Spinal cord (tissue), 10 donors: ENCODE measurements at places on chromosomes 11 and 22.

DNA sequence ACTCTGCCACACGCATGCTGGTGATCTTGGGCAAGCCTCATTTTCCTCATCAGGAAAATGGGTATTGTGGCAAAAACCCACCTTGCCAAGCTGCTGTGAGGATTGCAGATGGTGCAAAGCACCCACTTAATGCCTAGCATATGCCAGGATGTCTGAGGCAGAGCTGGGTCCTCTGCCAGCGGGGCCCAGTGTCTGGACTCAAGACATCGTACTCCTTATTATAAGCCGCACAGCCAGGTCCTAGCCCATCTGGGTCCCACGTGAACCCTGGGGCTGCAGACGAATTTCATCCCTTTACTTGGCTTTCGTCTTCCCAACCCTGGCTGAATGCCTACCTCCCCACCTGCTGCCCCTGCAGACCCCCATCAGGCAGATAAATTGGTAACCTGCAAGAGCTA, 34.5 kb upstream of the ALX4 start:
- DNase-seq: no peak

DNA sequence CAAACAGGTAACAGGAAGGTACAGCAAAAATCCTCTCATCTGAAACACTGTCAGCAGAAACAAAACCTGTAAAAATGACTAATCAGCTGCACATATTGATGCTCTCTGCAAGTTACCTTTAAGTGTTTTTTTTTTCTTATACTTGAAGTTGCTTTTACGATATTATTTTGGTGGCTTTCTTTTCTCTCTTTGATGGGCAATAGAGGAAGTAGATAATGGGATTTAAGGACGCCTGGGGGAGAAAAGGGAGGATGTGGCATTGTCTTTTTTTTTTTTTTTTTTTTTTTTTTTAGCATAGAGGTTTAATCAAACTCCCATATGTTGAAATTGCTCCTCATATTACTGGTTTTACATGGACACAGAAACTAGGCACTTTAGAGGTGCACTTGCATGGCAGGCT, 11.4 kb upstream of the ADSL start:
- no peak for DNase-seq

DNA sequence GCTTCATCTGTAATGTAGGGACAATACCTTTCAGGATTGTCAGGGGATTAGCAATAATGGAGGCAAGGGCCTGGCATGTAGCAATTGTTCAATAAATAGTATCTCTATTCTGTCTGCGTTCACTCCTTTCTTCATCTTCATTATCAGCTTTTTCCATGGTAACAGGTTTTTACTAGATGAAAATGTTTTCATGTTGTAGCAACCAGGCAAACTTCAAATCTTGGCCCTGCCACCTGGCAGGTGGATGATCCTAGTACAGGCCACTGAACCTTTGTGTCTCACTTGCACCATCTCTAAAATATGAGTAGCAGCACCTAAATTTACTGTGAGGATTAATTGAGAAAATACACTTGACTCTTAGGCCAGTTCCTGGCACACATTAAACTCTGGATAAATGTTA, 83.4 kb downstream of the SWAP70 start:
- DNase-seq: no peak

- no peak for DNase-seq
Measured at GRCh38 chr11:100706179-100706578, 19.1 kb downstream of the ARHGAP42 start.

GRCh38 chr11:5239046-5239445, 4.8 kb upstream of the HBD start:
- no peak for DNase-seq

DNA sequence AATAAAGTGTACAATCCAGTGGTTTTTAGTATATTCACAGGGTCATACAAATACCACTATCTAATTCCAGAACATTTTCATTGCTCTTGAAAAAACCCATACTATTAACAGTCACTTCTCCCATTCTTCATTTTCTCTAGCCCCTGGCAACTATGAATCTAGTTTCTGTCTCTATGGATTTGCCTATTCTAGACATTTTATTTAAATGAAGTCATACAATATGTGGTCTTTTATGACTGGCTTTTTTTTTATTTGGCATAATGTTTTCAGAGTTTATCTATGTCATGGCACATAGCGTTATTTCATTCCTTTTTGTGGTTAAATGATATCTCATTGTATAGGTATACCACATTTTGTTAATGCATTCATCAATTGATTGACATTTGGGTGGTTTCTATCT, 59.4 kb downstream of the KDM2A start:
- no peak for DNase-seq

DNA sequence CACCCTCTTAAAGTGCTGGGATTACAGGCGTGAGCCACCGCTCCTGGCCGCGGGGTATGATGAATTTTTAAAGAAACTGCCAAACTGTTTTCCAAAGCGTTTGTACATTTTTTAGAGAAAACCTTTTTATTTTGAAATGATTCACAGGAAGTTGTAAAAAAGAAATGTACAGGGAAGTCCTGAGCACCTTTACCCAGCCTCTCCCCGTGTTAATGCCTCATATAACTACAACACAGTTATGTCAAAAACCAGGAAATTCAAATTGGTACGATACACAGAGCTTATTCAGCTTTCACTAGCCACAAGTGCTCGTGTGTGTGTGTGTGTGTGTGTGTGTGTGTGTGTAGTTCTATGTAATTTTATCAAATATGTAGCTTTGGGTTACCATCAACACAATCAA, 7.0 kb upstream of the FAM118A start:
- no peak for DNase-seq

DNA sequence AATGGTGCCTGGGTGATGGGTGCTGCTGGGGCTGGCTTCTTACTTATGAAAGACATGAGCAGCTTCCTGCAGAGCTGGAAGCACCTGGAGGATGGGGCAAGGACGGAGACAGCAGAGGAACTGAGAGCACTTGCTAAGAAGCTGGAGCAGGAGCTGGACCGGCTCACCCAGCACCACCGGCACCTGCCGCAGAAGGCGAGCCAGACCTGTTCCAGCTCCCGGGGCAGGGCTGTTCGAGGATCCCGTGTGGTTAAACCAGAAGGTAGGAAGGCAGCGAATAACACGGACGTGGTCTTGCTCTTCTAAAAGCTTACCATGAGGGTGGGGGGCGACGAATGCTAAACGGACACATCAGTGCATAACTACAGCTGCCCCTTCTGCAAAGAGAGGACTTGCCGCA, 9.3 kb downstream of the APOL5 start:
- DNase-seq: no peak

GRCh38 chr11:134932761-134933160, 520.7 kb upstream of the B3GAT1 start:
- no peak for DNase-seq

- no peak for DNase-seq
Measured at GRCh38 chr11:43585877-43586608, 94.5 kb upstream of the HSD17B12 start.

- DNase-seq: no peak
Measured at GRCh38 chr22:38613588-38613987, 42.6 kb downstream of the FAM227A start.

DNA sequence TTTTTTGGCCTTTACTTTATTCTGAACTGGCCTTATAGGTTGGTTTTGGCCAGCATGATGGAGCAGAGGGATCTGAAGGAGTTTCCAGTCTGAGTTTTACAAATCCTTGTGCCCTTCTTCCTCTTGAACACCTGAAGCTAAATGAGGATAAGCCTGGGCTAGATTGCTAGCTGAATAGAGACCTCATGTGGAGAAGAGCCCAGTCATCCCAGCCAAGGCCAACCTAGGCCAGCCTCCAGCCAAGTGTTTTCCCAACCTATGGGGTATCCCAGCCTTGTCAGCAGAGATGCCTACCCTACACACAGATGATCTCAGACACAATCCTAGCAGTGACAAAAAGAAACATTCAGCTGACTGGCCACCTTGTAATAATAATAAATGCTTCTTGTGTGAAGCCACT, 966 bp upstream of the CASP12 start:
- DNase-seq: no peak

DNA sequence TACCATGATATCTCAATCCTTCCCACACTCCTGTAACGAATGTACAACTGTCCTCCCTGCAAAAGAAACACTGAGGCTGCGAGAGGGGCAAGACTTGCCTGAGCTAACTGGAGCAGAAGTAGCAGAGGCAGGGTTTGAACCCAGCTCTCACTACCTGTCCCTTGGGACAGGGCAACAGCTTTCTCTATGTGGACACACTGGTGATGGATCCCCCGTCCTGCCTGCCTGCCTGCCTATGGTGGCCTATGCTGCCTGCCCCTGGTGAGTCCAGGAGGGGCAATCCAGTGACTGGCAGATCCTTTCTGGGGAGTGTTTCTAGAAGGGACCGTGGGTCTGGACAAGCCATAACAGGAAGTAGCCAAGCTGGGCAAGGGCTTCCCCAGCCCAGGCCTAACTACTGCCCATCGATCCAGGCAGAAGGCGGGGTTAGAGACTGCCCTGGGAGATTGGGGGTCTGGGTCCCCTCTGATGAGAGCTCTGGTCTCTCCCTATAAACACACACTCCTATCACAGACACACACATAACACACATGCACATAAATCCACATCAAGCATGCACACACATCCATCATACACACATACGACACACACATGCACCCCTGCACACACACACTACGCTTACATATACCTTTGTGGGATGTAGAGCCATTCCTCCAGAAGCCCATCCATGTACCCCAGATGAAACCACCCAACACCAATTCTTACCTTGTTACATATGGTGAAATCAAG, 1.1 kb upstream of the EMID1 start:
- no peak for DNase-seq

DNA sequence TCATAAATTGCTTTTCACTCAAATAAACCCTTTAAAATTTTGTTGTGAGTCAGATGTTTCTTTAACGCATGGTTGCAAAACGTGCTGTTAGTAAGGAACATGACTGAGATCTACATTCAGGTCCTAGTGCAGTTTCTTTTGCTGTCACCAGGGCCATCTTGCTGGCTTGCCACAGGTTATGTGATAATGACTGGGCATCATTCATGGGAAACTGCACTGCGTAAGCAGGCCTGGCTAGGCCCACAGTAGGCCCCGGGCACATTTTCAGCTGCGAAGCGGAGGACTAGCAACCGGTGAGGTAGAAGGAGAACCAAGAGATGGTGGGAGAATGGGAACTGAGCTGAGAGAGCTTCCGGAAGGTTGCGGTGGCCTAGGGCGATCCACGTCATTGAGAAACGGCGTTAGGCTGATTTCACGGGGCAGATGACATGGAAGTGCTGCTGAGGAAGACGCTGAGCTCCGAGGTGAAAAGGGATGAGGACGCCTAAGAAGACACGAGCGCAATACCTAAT, 3.2 kb upstream of the KLHDC7B start:
- DNase-seq: no peak

- DNase-seq: no peak
Measured at GRCh38 chr11:100512475-100512874, 174.6 kb upstream of the ARHGAP42 start.

DNA sequence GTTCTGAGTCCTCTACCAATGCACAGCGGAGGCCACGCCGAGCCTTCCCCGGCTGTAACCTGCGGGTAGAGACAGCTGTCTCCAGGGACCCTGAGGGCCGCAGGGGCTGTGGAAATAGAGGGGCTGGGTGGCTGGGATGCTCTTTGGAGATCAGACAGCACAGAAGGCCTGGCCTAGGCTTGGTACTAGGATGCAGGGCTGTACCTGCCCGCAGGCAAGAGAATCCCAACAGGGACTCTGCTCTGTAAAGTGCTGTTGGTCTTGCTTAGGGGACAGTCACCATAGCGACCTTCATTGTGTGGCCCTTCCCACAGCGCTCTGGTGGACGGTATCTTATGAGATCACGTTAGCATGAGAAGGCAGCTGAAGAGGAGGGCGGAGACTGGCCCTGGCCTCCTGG, 11.3 kb upstream of the KCNJ5 start:
- DNase-seq: no peak

- DNase-seq: no peak
Measured at GRCh38 chr22:49203859-49204598, 623.6 kb downstream of the BRD1 start.
